ENCODE measurements at places on chromosomes 2 and 18.

DNA sequence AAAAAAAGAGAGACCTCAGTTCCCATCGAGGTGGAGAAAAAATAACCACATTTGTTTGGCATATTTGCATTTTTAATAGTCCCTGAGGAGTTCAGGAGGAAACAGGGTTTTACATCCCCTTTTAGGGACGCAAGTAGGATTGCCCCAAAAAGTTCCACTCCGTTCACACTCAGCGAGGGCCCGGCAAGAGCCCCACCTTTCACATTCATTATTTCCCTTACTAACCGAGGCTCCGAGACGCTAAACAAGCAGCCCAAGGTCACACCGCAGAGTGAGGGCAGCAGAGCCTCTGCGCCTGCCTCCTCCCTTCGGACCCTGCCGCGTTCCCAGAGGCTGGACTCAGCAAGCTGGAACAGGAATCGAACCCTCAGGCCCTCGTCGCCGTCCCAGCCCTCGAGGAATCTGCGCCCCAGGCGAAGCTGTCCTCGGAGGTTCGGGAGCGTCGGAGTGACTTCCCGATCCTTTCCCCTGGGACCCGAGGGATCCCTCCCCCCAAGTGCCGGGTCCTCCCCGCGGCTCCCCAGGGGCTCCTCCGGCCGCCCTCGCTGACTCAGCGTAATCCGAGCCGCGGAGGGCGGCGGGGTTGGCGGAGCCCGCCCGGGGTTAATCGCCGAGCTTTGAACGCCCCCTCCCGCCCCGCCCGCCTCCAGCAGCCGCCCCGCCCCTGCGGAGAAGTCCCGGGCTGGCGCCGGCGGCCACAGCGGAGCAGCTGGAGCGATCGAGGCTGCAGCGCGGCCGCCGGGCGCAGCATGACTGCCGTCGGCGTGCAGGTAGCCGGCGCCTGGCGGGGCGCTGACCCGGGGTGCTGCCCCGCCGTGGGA lies at the start of gene TMEM37:
TSS of gene TMEM37 (plus strand) at position 700 of the 821 bp plus-strand sequence. CDS start at position 750, 50 bp downstream.
- no peak for DNase-seq

GRCh38 chr18:67957684-67958083 lies 441.2 kb upstream of the DSEL start:
- no peak for DNase-seq

DNA sequence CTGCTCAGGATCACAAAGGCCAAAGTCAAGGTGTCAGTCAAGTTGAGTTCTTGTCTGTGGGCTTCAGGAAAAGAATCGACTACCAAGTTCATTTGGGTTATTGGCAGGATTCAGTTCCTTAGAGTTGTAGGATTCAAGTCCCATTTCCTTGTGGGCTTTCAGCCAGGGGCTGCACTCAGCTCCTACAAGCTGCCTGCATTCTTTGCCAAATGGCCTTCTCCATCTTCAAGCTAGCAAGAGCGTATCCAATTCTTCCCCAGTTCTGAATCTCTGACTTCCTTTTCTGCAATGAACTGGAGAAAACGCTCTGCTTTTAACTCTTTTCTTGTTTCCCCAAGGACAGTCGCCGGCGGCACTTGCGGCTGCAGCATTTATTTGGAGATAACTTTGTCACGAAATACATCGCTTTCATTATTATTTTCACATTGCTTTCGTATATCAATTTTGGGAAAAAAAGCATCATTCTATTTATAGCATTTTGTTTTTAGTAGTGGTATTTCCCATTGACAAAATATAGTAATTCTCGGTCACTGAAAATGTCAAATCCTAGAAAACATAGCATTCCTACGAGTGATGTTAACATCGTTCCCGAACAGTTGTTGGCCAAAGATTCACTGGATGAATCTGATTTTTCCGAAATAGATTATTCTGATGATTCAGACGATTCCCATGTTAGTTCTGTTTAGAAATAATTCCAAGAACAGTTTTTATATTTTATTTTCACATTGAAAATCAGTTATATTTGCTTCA lies 59.6 kb upstream of the SERPINE2 start:
- no peak for DNase-seq

- no peak for DNase-seq
Measured at GRCh38 chr18:74116633-74117554, 30.7 kb downstream of the FBXO15 start.

- no peak for DNase-seq
Measured at GRCh38 chr2:156279446-156280150, 52.9 kb downstream of the NR4A2 start.

DNA sequence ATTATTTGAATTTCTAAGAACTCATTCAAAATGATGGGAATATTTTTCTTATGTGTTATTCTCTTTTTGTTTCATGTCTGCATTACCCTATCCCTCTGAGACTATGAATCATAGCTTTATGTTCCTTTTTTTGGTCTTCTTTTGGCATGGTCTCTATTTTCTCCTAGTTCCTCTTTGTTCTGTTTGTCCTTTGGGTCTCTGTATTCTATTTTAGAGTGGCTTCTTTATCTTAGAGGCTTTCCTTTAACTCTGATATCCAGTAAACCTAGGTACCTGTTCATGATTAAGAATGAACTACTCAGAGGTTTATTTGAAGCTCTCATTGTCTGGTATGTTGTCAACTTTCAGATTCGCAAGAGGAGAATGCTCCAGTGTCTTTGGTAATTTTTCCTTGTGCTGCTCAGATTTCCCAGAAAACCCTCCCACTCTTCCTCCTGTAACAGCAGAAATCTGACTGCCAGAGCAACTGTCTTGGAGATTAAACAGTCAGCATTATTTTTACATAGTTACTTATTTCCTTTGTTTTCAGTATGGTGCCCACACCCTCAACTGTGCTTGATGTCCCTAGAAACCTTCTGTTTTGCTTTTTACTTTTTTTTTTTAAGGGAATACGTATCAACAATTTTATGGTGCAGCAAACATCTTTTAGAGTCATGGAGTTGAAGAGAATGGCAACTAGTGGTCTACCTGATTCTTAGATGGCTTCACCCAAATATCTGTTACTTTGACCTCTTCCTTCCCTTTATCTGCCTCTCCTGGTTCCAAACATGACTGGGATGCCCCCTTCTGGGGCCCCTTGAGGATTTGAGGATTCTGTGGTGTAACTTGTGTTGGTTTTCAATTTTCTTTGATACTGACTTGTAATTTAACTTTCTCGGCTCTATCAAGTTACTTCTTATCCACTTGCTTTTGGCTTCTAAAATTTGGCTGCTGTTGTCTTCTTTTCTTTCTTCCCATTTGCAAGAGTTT lies 92.0 kb downstream of the DPP10 start:
- DNase-seq: no peak

GRCh38 chr2:60355849-60356261 lies 197.6 kb downstream of the BCL11A start:
- DNase-seq: no peak

DNA sequence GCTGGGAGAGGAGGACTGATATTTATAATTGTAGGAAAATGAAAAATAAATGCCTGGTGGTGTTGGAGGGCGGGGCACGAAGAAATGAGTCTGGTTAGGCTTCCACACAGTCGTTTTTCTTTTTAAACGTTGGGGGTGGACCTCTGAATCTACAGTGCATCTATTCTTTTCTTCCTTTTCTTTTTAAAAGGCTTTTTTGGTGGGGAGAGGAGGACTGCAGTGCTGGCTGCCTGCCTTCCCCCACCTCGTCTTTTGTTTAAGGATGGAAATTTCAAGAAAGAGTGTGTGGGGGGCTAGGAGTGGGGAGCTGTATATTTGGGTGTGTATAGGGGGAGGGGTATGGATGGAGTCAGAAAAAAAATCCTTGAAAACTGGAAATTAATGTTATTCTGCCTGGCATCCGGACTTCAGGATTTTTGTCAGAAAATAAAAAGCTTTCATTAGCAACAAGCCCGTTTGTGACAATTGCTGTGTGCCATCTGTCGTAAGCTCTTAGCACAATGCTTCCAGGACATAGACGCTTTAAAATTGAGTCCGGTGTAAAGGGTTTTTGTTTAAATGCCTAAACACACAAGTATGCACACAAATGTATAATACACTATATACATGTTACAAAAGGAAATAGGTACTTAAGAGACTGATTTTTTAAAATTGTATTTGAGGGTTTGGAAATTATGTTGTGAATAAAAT lies 1.1 kb downstream of the MAP2 start:
- no peak for DNase-seq

DNA sequence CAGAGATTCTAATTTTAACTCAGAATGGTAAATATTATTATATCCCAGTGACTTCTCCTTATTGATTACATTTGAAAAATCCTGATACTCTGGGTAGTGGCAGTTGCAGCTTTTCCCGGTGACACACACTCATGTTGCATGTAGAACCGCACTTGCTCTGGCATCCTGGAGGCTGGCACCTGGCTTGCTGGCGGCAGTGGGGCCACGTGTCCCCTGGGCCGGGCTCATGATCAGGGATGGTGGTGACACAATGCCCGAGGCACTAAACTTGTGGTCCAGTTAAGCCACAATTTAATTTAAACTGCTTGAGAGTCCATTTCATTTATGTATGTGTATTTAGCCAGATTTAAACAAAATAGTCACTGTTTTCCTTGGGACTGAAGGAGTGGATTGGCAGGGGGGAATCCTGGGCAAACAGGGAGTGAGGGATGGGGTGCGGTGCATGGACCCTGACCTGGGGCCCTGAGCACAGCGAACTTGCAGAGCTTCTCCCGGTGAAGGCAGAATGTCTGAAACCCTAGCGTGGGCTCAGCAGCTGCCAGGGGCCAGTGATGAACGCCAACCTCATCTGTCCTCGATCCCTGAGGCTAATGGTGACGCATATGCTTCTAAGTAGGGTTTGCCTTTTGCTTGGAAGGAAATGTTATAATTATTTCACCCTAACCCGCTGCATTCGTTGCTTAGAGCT lies 50.0 kb downstream of the KCNG2 start:
- no peak for DNase-seq

GRCh38 chr2:216622526-216622925 lies 10.7 kb upstream of the IGFBP2 start:
- DNase-seq: no peak

- no peak for DNase-seq
Measured at GRCh38 chr2:15367205-15367604, 193.9 kb downstream of the NBAS start.

GRCh38 chr2:168105127-168105683 lies 142.2 kb downstream of the STK39 start:
- DNase-seq: no peak

DNA sequence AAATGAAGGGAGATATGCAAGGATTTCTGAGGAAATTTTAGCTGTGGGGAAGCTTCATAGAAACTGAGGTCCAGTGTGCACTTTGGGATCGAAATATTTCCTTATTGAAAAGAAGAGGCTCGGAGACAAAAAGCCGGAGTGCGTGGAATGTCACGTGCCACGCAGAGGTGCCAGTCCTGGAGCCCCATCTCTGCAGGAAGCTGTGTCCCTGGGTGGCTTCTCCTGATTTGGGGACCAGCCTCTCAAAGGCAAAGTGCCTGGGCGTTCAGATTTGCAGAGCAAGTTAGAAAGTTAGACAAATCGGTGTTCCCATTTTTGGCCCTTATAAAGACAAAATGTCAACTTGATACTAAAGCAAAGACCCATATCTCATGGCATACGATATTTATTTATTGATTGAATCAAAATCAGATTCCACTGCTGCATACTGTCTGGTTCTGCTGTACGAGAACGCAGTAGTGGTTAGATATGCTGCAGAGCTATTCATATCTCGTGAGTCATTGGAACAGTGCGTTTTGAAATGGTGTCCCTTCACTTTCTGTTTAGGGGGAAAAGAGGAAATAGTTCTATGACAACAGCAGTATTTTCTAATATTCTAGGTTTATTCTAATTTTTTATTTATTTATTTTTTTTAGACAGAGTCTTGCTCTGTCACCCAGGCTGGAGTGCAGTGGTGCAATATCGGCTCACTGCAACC lies 9.1 kb upstream of the ATG16L1 start:
- no peak for DNase-seq

DNA sequence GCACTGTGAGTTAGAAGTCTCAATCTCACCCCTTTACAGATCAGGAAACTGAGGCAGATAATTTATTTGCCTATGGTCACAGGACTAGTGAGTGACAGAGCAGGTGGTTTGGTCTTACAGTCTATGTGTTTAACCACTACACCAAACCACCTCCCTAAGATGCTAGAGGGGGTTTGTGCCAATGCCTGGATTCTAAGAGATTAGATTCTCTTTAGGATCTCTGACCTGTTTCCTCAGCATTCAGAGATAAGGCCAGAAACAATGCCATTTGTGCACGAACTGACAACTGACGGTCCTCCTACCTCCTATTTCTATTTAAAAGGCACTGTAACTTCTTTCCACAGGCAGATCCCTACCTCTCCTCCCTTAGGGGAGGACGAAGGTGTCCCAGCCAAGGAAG lies 2.3 kb upstream of the SLC20A1 start:
- DNase-seq: no peak

GRCh38 chr18:76707534-76707933 lies 114.8 kb upstream of the ZNF236 start:
- no peak for DNase-seq

GRCh38 chr18:41075212-41075611 lies 879.8 kb upstream of the PIK3C3 start:
- DNase-seq: no peak

GRCh38 chr2:30797381-30798015 lies 9.7 kb downstream of the CAPN13 start:
- DNase-seq: no peak

- DNase-seq: no peak
Measured at GRCh38 chr2:234472155-234472554, 24.7 kb downstream of the ARL4C start.

GRCh38 chr2:64214281-64215115 lies 70.3 kb upstream of the PELI1 start:
- DNase-seq: no peak

DNA sequence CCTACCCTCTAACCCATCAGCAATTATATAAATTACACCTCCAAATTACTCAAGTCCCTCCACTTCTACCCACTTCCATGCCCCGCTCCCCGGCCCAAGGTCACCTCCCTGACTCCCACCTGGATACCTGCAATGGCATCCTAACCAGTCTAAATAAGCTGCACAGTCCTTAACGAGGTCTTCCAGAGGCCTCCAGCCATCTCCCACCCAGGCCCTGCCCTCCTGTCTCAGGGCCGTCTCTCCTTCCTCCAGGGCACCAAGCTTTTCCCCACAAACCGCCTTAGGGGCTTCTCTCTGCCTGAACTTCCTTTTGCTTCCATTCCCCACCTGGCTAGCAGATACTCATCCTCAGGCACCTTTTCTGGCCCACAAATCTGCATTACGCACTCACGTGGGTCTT lies 4.8 kb downstream of the L3MBTL4 start:
- no peak for DNase-seq

DNA sequence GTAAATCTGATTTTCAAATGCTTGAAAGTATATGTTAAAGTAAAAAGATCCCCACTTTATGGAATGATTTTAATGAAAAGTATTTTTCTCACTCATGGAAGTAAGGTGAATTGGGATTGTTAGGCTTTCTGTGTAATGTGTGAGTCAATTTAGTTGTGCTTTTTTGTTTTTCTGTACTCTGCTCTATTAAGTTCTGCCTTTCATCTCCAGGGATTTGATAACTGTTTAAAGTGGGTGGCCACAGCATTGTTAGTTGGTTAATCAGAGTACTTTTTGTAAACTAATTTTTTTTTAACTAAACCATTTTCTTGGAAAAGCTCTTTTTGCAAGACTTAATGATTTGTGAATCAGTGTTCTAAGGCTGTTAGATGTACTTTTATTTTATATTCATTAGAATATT lies 76.8 kb downstream of the ABI2 start:
- no peak for DNase-seq

GRCh38 chr2:30655660-30656059 lies 151.6 kb downstream of the CAPN13 start:
- DNase-seq: no peak

All from activated T-cell treated with anti-CD3 and anti-CD28 coated beads for 1 hour (primary cell).